ENCODE measurements at places on chromosomes 4 and X. TPM values are rescaled to one million over a fixed set of nuclear protein-coding genes. Genes with fewer than 3 reads are reported as not detected.

Gene EDA
- total RNA-seq = 0.94 TPM

Gene SHOX
- not detected for total RNA-seq

Gene AFAP1
- total RNA-seq = 9.9 TPM

Gene GABRB1
- not detected for total RNA-seq

Gene TLR8
- 0.17 TPM for total RNA-seq

Gene PASD1
- total RNA-seq = not detected

Gene ARMCX4
- total RNA-seq = 4.8 TPM

Gene FABP2
- 0.19 TPM for total RNA-seq

Gene F11
- not detected for total RNA-seq

Gene POLR2B
- total RNA-seq = 117 TPM

Gene TIGD4
- total RNA-seq = 0.34 TPM

Gene SERTM2
- not detected for total RNA-seq

Gene STARD8
- total RNA-seq = 0.85 TPM

Gene SLC10A6
- not detected for total RNA-seq

Gene AFP
- total RNA-seq = not detected

Gene TMPRSS11E
- 0.22 TPM for total RNA-seq

Gene ASMT
- total RNA-seq = not detected

Gene RHOXF1
- total RNA-seq = 0.42 TPM

Gene SYP
- 2.6 TPM for total RNA-seq
